ENCODE measurements at places on chromosomes 12 and 14.
A peak's percentile ranks its signal among the peaks of the same experiment; 100 is the strongest.

DNA sequence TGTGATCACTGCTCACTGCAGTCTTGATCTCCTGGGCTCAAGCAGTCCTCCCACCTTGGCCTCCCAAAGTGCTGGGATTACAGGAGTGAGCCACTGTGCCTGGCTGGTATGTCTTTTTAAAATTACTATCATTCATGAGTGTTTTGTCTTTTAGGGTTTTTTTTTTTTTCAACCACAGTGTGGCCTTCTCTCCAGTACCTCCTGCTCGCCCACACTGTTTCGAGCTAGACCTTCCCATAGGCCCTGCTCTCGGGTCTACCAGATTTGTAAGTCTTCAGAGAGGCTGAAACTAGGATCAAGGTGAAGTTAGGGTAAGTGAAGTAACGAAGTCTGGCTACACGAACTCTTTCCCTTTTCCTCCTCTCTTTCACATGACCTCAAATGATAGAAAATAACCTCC, 1.5 kb downstream of the BIN2 start:
- no peak for DNase-seq

DNA sequence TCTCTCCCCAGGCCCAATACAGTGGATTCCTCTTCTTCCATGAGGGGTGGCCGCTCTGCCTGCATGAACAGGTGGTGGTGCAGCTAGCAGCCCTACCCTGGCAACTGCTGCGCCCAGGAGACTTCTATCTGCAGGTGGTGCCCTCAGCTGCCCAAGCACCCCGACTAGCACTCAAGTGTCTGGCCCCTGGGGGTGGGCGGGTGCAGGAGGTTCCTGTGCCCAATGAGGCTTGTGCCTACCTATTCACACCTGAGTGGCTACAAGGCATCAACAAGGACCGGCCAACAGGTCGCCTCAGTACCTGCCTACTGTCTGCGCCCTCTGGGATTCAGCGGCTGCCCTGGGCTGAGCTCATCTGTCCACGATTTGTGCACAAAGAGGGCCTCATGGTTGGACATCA, 3.8 kb downstream of the ARHGEF40 start:
- DNase-seq: no peak

GRCh38 chr14:68379510-68380328, 413.1 kb downstream of the ZFP36L1 start:
- peak; percentile 15 for DNase-seq

- DNase-seq: peak; percentile 22
Measured at GRCh38 chr12:103495469-103496456, at the start of gene C12orf42. TSS of gene C12orf42 (minus strand) at chr12:103495968. CDS start at chr12:103478426, 17,542 bp downstream.

- no peak for DNase-seq
Measured at GRCh38 chr14:91388551-91388975, 29.1 kb downstream of the CCDC88C start.

DNA sequence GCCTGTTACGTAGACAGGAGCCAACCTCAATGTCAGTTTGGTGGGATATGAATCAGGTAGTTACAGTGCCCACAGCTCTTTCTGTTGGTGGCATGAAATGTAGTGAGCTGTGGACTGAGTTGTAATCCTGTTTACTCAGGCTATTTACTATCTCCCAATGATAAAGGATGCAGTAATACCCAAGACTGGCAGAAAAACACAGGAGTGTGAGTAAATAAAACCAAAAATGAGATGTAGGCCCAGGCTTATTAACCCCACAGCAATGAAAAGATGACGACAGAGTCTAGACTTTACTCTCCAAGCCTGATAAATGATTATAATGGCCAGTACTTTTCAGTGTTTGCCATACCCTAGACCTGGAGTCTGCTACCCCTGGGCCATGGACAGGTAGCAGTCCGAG, 22.8 kb upstream of the LRIG3 start:
- no peak for DNase-seq

DNA sequence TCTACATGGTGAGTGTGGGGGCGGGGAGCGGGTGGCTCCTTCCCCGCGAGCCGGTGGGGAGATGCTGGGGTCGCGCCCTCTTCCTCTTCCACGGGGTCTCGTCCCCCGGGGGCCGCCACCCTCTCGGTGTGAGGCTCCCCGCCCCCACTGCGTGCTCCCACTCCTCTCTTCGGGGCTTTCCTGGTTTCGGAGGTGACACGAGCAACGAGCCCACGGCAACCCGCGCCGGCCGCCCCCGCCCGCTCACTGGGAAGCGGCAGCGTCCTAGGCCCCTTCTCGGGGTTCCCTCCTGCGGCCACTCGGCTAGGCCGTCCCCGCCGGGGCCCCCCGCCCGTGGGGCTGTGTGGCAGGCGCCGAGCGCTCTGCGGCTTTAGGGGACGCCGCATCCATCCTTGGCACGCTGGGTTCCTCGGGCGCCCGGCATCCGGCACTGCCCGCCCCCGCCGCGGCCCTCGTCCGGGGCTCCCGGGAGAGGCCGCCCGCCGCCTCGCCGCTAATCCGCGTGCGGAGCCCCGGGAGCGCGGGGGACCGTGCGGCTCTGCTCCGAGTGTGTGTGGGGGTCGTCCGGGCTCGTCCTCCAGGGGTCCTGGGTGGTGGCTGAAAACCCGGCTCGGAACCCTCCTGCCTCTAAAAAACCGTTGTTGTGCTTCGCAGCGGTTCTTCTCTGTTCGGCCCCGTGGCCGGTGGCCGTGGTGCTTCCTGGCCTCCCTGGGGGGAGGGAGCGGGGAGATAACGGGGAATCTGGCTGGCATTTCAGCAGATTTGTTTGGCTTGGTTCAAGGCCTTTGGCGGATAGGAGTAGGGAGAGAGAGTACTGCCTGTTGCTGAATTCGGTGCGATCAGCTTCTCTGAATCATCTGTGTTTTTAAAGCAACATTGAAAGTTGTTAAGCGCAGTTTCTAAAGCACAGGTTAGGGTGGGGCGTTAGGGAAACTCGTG, 1.0 kb downstream of the PCNX1 start:
- peak; percentile 47 for DNase-seq

DNA sequence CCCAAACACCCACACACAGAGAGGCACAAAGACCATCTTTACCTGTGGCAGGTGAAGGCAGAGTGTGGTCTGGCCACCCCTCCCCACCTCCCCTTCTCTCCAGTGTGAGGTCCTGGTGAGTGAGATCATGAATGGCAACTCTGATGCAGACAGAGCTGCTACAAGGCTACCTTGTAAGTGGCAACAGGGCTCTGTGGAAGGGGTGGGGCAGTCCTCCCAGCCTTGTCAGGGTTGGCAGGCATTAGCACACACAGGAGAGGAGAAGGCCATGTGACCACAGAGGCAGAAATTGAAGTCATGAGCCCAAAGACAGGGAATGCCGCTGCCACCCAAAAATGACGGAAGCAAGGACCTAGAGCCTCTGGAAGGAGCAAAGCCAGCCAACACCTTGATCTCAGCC, 30.7 kb downstream of the VWF start:
- no peak for DNase-seq

DNA sequence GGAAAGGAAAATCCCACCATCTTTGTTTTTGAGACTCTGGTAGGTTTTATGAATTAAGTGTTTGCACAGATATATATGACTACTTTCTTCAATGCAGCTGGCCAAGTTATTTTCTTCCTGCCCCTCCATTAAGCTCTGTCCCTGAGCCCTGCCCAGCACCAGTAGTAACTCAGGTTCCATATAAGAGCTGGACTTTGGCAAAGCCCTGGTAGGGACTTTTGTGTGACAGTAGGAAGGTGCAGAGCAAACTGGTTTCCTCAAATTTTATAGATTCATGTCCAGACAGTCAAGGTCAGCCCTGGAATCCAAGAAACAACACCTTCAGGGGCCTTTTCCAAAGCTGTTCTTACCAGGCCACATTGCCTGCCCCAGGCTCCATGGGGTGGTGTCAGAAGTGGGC, 47.3 kb downstream of the SSPN start:
- DNase-seq: no peak

DNA sequence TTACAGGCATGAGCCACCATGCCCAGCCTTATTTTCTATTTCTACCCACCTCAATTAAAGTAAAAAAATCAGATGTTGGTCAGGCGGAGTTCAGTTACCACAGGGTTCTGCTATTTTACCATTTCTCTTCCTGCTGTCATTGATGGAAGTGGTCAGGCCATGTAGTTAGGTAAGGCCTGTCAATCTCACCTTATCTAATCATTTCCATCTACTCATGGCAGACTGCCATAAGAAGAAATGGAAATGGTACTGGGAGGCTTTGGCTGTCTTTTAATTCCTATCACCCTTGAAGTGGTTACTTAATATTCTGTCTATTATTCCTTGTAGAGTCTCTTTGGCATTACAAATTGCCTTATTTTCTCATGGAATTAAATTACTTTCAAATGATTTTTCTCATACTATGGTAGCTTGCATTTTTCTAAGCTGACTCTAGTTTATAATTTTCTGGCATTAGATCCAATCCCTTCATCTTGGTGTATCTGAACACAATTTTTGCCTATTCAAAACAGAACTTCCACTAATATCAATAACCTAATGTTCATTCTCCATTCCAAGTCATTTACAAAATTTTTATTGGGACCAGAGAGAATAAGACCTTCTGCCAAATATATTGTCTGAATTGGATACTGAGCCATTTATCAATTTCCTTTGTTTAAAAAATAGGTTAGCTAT, 198.7 kb downstream of the DACT1 start:
- no peak for DNase-seq

GRCh38 chr14:26531894-26532293, 65.9 kb downstream of the NOVA1 start:
- no peak for DNase-seq

DNA sequence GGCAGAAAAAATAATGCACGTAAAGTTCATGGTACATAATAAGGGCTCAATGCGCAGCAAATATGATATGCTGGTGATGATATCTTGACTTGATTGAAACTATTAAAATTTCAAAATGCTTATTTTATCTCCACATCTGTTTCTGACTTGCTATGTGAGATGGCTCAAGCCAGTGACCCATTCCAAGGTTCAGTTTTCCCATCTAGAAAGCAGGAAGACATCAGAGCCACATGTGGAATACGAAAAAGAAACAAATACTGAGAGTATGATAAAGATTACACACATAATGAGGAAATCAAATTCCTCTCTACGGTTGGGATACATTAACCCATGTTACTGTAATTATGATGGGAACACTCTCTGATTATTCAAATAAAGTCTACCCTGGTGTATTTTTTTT, 24.0 kb upstream of the TSPAN11 start:
- no peak for DNase-seq

DNA sequence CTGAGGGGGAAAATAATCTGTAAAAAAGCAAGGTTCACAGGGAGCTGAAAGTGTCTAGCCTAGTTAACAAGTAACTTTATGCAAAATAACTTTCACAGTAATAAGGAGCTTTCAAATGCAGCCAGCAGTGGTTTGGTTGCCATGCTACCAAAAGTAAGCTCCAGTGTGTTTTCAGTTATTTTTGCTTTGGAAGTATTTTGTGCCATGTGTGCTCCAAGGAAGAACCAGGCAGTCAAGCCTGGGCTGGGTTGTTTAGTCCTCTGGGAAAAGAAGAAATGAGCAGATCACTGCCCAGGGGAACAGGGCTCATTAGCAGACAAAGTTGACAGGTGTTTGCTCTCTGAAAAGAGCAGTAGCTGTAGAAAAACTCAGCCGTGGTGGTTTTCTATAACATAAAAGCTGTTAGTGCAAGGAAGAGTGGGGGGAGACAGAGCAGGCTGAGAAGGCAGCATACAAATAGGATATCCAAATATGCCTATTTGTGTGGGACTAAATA, 92.8 kb upstream of the TMTC2 start:
- no peak for DNase-seq

- DNase-seq: no peak
Measured at GRCh38 chr12:12086973-12087692, 16.4 kb downstream of the BCL2L14 start.

- DNase-seq: no peak
Measured at GRCh38 chr12:2054091-2055018, 1.6 kb downstream of the CACNA1C start.

- no peak for DNase-seq
Measured at GRCh38 chr12:87021400-87021799, 765.2 kb upstream of the MGAT4C start.

DNA sequence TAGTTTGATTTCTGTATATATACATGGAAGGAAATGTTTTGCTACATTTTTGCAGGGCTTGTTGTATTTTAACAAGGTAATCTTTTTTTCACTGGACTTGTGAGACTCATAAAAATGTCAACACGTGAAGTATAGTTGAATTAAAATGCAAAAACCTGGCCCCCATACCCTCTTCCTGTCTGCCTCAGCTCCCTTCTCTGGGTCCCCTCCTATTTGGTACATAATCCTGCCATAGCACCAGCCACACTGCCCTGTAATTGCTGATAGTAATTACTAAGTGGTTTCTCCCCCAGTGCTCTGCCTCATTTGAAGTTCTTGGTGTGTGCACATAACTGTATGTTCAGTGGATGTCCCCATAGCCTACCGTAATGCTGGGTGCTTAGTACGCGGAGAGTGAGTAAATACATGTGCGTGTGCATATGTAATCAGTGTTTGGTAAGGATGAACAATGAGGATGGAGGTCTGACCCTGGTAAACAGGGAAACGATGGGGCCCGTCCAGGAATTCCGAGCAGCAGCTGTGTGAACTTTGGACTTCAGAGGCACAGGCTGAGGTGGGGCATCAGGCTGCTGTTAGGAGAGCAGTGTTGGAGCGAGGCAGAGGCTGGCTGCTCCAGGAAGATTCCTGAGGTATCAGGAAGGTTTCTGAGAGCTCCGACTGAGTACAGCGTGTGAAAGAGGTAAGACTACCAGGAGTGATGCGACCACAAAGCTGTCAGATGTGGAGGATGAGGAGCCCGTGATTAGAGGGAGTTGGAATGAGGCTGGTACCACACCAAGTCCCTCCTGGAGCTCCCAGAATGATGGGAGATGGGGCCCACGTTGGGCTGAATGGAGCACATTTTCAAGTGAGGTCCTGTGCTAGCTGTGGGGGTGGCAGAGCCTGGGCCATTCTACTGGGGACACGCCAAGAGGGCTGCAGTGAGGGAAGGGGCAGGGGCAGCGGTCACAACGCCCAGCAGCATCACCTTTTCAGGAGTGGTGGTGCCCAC, 106.8 kb downstream of the PELI2 start:
- no peak for DNase-seq

- DNase-seq: no peak
Measured at GRCh38 chr12:121524196-121524916, 56.5 kb downstream of the KDM2B start.

DNA sequence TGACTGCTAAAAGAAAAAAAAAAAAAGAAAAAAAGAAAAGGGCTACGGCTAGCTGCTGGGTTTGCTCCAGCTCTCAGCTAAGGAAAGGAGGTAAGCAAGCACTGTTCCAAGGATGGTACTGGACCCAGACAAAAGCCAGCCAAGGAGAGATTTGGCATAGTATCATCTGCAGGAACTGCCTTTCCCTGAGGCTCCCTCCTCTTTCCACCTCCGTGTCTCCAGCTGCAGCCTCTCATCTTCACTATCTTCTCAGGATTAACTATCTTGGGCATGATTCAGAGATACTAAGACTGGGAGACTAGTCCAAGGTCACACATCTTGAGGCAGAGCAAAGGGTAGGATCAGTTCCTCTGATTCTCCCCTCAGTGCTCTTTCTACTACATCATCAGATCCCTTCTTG, 6.0 kb downstream of the KITLG start:
- DNase-seq: no peak
